ENCODE measurements at places on chromosomes 5 and 9.

DNA sequence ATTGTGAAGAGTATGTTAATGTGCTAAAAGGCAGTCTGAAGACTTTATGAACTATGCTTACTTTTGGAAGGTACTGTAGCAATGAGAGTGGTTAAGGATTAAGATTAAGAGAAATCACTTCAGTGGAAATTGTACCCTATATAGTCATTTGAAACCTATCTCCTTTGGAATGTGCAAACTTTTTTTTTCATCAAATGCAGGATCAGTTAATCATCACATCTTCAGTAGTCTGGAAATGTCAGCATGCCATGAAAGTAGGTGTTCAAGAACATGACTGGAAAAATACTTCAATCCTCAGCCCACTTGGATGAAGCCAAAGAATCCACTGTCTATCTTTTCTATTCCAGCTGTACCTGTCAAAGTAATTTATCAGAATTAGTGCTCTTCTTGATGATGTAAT, 157.8 kb upstream of the TMEM161B start:
- DNase-seq: no peak

- DNase-seq: no peak
These were observed 1.4 kb downstream of the CDC37L1 start for GRCh38 chr9:4680750-4681149.

GRCh38 chr5:39604491-39604890, 179.7 kb upstream of the DAB2 start:
- no peak for DNase-seq

- DNase-seq: no peak
These were observed 256.7 kb downstream of the TUSC1 start for GRCh38 chr9:25421560-25421959.

DNA sequence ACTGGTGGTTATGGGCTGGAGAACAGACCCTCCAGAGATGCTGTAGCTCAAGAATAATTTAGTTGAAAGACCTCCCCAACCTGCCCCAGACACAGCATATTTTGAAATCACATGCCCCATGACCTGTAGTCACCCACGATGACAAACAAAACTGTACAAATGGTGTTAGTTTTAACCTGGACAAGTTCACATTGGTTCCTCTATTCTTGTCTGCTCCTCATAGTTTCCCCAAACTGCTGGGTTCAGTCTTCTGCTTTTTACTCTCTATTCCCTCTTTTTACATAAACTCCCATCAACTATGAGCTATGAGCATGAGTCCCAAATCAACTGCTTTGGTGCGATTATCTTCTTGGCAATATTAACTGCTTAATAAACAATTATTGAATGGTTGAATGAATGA, 365.3 kb upstream of the CLINT1 start:
- no peak for DNase-seq

DNA sequence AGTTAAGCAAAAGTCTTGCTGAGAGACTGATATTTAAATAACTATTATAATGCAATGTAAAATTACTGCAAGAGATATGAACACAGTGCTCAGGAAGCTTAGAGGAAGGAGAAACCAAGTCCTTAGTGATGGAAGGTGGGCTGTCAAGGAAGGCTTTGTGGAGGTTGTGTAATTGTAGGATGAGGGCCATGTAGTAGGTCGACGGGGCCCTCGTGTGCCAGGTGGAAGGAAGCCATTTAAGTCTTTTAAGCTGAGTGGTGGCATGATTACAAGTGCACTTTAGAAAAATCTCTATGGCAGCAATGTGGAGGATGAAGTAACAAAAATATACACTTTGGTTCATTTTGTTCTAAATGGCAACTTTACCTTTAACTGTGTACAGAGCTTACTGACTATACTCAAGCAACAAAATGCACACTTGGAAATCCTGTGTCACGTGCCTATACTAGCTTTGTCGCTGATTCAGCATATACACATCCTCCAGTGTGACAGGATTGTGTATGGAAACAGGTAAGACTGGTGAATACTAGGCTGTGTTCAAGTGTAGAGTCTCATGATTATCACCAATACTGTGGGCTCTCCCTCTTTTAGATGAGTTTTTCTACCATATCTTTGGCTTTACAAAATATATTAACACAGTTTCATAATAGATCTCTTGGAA, 78.6 kb downstream of the TMC1 start:
- DNase-seq: no peak

DNA sequence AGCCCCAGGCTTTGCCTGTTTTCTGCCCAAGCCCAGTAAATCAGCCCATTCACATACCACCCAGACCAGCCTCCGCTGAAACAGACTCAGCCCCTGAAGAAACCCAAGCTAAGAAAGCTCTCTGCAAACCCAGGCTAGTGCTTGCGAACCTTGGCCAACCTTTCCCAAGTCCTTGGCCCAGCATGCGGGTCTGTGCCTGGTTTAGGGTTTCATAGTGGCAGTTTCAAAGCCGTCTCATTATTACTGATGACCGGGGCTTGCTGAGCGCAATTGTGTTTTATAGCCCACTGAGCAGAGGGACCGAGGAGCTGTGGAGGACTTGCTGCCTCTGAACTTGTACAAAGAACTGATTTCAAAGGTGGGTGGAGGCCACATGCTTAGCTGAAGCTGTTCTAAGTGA, 584.3 kb downstream of the BNC2 start:
- no peak for DNase-seq

GRCh38 chr5:56740868-56741267, 74.5 kb upstream of the MAP3K1 start:
- DNase-seq: no peak

DNA sequence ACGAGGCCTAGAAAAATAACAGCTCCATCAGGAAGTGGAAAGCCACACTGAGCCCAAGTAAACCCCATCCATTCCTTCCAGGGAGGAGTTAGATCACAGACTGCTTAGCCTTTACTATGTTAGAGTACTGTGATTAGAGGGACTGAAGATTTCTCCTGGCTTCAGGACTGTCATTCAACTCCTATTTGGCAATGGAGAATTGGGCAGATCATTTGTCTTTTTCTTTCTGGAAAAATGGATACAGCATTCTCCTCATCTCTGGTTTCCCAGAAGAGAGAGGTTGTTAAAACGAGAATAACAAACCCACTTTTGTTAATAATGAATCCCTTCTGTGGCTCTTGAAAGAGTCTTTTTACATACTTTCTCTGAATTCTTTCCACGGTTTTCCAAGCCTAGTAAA, 150.4 kb downstream of the GABRB2 start:
- no peak for DNase-seq

DNA sequence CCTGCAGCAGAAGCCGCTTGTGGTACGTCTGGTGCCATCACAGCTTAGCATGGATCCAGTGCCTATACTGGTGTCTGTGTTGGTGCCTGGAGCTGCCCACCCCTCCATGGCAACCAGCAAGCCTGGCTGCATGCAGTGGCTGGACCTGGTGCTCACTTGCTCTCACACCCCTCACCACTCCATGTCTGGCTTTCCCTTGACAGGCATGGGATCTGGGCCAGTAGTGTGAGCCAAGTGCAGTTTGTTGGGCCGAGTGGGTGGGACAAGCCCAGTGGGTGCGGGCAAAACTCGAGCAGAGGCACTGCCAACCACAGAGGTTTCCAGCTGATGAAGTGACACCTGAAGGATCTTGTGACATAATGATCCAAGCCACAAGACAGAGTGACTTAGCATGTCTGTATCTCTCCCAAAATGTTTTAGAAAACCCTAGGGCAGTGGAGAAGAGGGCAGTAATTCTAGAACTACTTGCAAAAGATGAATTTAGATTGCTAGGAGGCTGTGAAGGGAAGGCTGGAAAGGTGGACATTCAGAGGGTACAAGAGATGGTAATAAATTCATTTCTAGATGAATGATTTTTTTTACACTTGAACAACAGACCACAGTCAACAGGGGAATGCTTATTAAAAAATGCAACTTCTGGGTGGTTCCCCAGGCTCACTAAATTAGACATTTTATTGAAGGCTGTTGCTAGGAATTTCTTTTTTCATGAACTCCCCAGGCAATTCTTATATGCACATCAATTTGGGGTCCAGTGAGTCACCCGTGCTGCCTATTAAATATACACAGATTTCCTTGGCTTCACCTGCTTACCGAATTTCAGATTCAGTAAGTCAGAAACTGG, 660.3 kb downstream of the TLR4 start:
- DNase-seq: no peak

GRCh38 chr5:178419651-178420050, 170.5 kb downstream of the COL23A1 start:
- DNase-seq: no peak

DNA sequence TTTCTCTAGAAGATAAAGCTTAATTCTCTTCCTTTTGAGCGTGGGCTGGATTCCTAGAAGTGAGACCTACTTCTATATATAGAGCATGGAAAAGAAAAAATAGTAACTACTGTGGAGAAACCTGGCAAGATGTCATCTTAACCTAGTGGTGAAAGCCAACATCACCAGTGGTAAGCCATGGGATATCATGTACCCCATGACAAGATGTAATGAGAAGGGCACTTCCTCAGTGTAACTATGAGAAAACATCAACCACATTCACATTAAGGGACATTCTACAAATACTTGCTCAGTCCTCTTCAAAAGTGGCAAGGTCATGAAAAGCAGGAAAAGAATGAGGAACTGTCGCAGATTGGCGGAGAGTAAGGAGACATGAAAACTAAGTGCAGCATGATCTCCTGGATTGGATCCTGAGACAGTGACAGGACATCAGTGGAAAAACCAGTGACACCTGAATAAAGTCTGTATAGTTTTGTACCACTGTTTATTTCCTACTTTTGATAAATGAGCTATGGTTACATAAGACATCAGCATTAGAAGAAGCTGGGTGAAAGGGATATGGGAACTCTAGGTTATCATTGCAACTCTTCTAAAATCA, 65.4 kb downstream of the PRRC1 start:
- no peak for DNase-seq

- DNase-seq: no peak
These were observed 627.2 kb downstream of the ISL1 start for GRCh38 chr5:52010454-52010853.
